ENCODE measurements at places on chromosomes 12 and 14. TPM values are rescaled to one million over a fixed set of nuclear protein-coding genes. Genes with fewer than 3 reads are reported as not detected.

GRCh38 chr14:80927083-80927989 lies 14.2 kb downstream of the CEP128 start:
- no peak for DNase-seq

DNA sequence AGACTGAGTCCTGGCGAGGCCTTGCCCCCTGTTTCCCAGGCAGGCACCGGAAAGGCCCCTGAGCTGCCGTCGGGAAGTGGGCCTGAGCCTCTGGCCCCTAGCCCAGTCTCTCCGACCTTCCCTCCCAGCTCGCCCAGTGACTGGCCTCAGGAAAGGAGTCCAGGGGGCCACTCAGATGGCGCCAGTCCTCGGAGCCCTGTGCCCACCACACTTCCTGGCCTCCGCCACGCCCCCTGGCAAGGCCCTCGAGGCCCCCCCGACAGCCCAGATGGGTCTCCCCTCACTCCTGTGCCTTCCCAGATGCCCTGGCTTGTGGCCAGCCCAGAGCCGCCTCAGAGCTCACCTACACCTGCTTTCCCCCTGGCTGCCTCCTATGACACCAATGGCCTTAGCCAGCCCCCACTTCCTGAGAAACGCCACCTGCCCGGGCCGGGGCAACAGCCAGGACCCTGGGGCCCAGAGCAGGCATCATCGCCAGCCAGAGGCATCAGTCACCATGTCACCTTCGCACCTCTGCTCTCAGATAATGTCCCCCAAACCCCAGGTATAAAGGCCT lies 10.9 kb downstream of the TNS2 start:
- DNase-seq = no peak

DNA sequence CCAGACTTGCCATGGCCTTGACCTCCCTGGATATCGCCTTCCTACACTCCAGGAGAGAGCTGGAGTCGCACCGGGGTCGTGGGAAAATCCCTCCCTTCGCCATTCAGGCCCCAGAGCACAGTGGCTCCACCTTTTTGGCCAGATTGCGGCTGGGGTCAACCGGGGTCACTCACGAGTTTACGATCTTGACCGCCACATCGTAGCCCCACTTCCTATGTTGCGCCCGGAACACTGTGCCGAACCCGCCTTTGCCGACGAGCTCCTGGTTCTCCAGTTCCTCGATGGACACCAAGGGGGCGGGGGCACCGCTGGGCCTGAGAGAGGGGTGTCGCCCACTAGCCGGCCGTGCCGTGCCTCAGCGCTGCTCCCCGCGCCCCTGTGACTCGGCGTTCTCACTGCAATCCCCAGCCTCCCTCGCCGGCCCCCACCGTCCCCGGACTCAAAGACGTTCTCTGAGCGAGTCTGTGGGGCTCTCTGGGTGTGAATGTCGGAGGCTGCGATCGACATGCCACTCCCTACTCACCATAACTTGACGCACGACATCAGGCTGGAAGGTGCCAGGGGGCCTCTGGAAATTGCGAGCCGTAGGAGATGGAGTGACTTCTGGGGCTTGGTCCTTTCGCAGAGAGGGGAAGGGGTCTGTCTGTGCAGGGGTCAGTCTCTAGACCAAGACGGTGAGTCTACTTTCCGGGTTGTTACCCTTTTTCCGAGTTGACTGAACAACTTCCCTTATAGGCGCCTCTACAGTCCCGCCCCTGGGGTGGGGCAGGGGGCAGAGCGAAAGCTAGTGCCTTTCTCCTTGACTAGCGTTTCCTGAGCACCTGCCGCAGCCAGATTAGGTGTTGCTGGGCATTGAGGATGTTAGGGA lies at the start of gene RIPK3:
Gene RIPK3 (minus strand): TSS at position 708 of the 868 bp plus-strand sequence. CDS start 165 bp downstream, at position 543.
- DNase-seq = no peak

GRCh38 chr12:40209886-40210285 lies 14.9 kb upstream of the LRRK2 start:
- DNase-seq = no peak

- DNase-seq = no peak
Measured at GRCh38 chr14:61699027-61699426, 3.7 kb downstream of the HIF1A start.

GRCh38 chr14:99189201-99189801 lies 82.7 kb downstream of the BCL11B start:
- no peak for DNase-seq

DNA sequence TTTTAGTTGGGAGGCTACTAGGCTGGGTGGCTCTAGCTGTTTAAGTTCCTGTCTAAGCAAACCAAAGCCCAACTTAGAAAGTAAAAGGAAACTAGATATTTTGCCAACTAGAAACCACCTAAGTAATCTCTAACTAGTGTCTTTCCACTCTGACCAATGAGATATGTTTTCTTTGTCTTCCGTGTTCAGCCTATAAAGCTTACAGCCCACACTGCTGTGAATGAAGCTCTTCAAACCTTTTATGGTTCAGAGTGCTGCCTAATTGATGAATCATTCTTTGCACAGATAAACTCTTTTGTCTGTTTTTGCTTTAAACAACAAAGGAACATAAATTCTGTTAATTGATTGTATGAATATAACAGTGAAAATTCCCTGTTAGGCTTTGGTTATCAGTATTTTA lies 66.1 kb downstream of the FUT8 start:
- no peak for DNase-seq

- DNase-seq = no peak
Measured at GRCh38 chr12:100567945-100568344, 5.5 kb upstream of the GAS2L3 start.

DNA sequence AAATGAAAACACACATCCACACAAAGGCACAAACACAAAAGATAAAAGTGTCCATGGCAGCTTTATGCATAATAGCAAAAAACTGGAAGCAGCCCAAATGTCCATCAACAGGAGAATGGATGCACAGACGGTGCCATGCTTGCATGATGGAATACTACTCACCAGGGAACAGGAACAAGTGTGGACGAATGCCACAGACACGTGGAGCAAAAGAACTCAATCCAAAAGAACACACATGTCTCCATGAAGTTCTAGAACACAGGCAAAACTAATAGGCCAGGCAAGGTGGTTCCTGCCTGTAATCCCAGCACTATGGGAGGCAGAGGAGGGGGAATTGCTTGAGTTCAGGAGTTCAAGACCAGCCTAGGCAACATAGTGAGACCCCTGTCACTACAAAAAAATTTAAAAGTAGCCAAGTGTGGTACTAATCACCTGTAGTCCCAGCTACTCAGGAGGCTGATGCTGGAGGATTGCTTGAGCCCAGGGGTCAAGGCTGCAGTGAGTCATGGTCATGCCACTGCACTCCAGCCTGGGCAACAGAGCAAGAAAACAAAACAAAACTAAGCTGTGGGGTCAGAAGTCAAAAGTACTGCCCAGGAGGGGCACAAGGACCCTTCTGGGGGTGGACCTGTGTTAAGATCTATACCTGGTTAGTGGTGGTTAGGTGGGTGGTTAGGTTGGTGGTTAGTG lies 7.3 kb upstream of the TMEM119 start:
- DNase-seq = no peak

Gene LRTM2
- not detected for total RNA-seq

Gene XRCC3
- 36.8 TPM for total RNA-seq

Gene STAT2
- total RNA-seq = 50.4 TPM

Gene KLHL33
- total RNA-seq = not detected

Gene SERPINA10
- total RNA-seq = 0.03 TPM
